Adrenal gland (tissue), 19 donors: ENCODE measurements at places on chromosomes 3 and 15. TPM values are rescaled to one million over a fixed set of nuclear protein-coding genes. Genes with fewer than 3 reads are reported as not detected.

DNA sequence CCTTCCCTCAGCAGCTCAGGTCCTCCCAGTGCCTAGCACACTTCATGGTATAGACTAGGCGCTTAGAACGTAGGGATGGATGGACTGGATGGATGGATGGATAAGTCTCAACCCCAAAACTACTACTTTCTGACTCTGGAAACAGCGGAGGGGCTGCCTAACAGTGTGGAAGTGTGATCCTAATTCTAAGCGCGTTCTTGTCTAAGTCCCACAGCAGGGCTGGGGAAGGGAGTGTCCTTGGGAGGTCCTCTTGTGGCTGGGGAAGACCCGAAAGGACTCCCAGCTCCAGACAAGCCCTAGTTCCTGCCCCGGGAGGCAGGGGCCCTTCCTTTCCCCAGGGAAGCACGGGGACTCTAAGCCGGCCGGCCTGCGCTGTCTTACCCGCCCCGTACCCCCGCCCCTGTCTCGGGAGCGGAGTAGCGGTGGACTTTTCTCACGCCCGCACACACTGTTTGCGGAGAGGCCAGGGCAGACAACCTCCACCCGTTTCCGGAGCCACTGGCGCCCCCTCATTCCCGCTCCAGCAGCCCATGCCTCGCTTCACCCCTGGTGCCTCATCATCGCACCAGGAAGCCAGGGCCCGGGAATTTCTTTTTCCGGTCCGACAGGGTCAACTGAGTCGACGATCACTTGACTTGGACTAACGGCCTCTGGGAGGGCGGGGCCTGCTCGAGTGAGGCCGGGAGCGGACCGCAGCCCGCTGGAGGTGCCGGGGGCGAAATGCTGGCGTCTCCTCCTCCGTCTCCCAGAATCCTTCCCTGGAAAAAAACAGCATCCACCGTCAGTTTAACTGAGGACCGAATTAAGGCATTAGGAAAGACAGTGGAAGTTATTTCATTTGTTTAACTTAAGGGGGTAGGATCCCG lies 133.3 kb downstream of the TBC1D2B start:
- DNase-seq: peak; percentile 91
- H3K4me1 ChIP-seq: no peaks in the 10 kb centered on the region
- no peaks in the 10 kb centered on the region for H3K27me3 ChIP-seq

DNA sequence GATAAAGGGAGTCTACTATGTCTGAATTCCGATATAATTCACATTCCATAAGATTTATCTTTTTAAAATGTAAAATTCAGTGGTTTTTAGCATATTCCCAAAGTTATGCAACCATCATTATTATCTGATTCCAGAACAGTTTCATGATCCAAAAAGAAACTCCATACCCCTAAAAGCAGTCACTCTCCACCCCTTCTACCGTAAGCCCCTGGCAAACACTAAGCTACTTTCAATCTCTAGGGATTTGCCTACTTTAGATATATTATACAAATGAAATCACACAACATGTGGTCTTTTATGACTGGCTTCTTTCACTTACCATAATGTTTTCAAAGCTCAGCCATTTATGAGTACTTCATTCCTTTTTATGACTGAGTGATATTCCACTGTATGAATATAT lies 65.6 kb downstream of the TMEM212 start:
- no peaks in the 10 kb centered on the region for H3K4me1 ChIP-seq
- H3K27me3 ChIP-seq: no peaks in the 10 kb centered on the region
- no peak for DNase-seq
- H3K4me3 ChIP-seq: no peak overlapping the region

DNA sequence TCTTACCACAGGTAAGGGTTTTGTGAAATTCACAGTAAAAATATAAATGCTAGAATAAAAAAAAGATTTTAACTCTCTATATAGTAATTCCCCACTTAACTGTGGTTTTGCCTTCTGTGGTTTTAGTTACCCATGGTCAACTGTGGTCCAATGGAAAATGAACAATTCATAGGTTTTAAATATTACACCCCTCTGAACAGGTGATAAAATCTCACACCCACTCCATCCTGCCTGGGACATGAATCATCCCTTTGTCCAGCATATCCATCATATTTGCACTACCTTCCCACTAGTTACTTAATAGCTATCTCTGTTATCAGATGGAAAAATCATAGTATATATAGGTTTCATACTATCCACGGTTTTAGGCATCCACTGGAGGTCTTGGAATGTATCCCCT lies 49.2 kb downstream of the HDGFL3 start:
- no peak for DNase-seq
- no peaks in the 10 kb centered on the region for H3K36me3 ChIP-seq
- H3K27me3 ChIP-seq: no peaks in the 10 kb centered on the region
- no peak overlapping the region for H3K27ac ChIP-seq
- H3K4me1 ChIP-seq: no peaks in the 10 kb centered on the region

GRCh38 chr3:123642182-123642956 lies 57.5 kb upstream of the HACD2 start:
- no peaks in the 10 kb centered on the region for H3K27me3 ChIP-seq
- no peaks in the 10 kb centered on the region for H3K36me3 ChIP-seq
- no peak overlapping the region for H3K4me3 ChIP-seq
- no peak overlapping the region for H3K27ac ChIP-seq
- H3K4me1 ChIP-seq: no peaks in the 10 kb centered on the region
- DNase-seq: peak; percentile 86

DNA sequence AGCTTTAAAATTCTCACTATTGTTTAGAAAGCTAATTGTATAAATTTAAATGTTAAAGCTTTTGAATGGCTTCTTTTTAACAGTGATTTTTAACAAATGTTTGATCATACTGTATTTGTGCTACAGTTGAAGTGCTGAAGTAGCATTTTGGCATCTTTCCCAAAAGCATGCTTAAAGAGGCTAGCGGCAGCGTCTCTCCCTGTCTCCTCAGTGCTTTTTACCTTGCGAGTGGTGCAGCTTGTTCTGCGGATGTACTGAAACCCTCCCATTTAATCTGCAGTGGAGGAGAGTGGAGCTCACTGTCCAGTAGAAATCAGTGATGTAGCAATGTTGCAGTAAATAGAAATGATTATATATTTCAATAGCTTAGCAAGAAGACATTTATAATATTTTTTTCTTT lies 43.7 kb downstream of the LRRC49 start:
- H3K27ac ChIP-seq: no peak overlapping the region
- H3K4me1 ChIP-seq: no peaks in the 10 kb centered on the region
- DNase-seq: no peak
- H3K27me3 ChIP-seq: no peaks in the 10 kb centered on the region
- no peaks in the 10 kb centered on the region for H3K36me3 ChIP-seq

- no peak for DNase-seq
- H3K4me3 ChIP-seq: no peak overlapping the region
- no peaks in the 10 kb centered on the region for H3K4me1 ChIP-seq
- H3K27me3 ChIP-seq: no peaks in the 10 kb centered on the region
- H3K36me3 ChIP-seq: no peaks in the 10 kb centered on the region
These were observed 308.2 kb downstream of the CTNNB1 start for GRCh38 chr3:41507336-41508062.

- H3K4me1 ChIP-seq: no peaks in the 10 kb centered on the region
- no peak for DNase-seq
- no peak overlapping the region for H3K27ac ChIP-seq
These were observed 13.8 kb downstream of the WDR93 start for GRCh38 chr15:89704411-89704810.

DNA sequence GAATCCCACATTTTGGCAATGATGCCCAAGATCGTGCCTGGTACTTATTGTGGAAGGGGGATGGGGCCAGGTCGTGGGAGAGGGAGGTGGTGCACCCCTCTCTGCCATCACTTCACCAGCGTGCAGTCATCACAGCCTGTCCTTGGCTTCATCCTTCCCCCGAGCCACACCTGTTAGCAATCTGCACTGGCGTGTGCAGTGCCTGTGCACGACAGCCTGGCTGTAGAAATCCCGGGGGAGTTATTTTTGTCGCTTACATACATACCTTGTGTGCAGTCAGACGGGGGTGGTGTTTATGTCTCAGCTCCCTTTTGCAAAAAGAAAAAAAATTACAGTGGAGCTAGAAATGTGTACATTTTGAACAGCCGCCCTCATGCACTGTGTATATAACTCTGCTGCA lies 216.0 kb downstream of the TLE3 start:
- H3K4me3 ChIP-seq: no peak overlapping the region
- no peak for DNase-seq
- no peaks in the 10 kb centered on the region for H3K27me3 ChIP-seq
- H3K36me3 ChIP-seq: no peaks in the 10 kb centered on the region
- H3K4me1 ChIP-seq: no peaks in the 10 kb centered on the region
- no peak overlapping the region for H3K27ac ChIP-seq

GRCh38 chr3:62178739-62179600 lies 194.4 kb downstream of the FEZF2 start:
- no peaks in the 10 kb centered on the region for H3K27me3 ChIP-seq
- H3K27ac ChIP-seq: no peak overlapping the region
- no peak overlapping the region for H3K4me3 ChIP-seq
- no peaks in the 10 kb centered on the region for H3K4me1 ChIP-seq
- DNase-seq: no peak

DNA sequence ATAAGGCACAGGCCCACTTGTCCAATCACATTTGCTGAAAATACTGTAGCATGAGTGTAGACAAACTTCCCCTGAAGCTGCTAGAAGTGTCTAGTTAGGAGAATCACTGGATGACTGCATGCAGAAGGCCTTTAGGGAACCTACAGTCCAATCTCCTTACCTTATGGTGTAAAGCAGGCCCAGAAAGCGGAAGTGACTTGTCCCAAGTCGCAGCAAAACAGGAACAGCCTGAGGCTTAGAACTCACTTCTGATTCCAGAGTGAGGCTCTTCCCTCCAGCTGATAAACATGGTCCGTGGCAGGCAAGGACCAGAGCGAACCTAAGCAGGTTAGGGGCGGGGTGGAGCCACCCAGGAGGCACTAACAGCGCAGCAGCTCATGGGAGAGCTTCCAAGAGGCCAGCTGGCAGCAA lies 2.5 kb downstream of the GRAMD2A start:
- H3K27ac ChIP-seq: no peak overlapping the region
- H3K4me3 ChIP-seq: no peak overlapping the region
- H3K36me3 ChIP-seq: no peaks in the 10 kb centered on the region
- peaks cover 5% of the 10 kb centered on the region for H3K4me1 ChIP-seq
- DNase-seq: no peak

The PP2D1 gene
- not detected for total RNA-seq

The SACM1L gene
- total RNA-seq: 44.9 TPM

The PLIN1 gene
- total RNA-seq: 11.7 TPM

The GPR87 gene
- not detected for total RNA-seq
